NCI-H1930 (cell line): ENCODE measurements at places on chromosomes 11 and 22.

- no peak for DNase-seq
Observed at GRCh38 chr22:29787371-29787980, 20.3 kb downstream of the UQCR10 start.

DNA sequence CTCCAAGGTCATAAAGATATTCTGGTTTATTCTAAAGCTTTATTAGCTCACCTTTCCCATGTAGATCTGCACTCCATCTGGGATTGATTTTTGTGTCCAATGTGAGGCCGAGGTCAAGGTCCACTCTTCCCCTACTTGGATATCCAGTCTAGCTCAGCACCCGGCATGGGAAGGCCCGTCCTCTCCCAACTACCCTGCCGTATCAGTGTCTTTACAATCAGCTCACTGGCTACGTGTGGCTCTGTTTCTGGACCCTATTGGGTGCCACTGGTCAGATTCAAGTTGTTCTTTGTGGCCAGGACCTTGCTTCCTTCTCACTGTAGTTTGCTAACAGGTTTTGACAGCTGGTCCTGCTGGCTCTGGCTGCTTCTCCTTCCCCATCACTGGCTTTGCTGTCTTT, 30.9 kb downstream of the KCNQ1OT1 start:
- DNase-seq = no peak

DNA sequence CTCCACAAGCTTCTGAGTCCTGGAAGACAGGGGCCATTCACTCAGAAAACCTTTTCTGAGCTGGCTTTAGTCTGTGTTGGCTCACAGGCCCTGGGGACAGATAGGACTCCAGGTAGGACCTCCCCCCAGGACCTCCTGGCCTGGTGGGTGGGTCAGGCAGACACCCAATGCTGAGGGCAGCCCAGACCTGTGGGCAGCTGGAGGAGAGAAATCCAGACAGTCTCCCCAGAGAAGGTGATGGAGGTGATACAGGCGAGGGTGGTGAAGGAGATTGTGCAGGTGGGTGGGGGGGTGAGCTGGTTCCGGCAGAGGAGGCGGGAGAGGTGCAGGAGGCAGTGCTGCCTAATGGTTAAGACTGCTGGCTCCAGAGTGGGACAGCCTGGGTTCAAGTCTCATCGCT, 15.6 kb downstream of the LRRC32 start:
- no peak for DNase-seq

GRCh38 chr22:46442217-46442853, 95.1 kb downstream of the CELSR1 start:
- DNase-seq = no peak

GRCh38 chr11:7537265-7537664, 23.5 kb downstream of the PPFIBP2 start:
- DNase-seq = no peak

- DNase-seq = no peak
Observed at GRCh38 chr11:24781288-24781687, 284.4 kb downstream of the LUZP2 start.

- DNase-seq = no peak
Observed at GRCh38 chr11:64102005-64102738, 63.7 kb downstream of the MACROD1 start.

DNA sequence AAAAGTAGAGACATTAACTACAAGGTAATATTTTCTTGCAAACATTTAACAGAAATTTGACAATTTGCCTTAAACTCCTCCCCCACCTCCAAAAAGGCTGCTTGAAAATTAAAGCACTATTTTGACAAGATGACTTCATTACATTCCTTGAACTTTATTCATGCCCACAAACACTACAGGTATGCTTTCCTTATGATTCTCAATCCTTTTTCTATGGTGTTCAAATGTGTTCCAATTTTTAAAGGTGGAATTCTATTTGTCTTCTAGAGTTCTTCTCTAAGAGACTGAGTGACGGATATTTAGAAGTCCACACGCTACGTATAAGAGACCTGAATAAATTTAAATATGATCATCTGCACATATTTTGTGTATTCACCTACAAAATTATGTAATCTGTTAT, 69.4 kb downstream of the MRTFA start:
- DNase-seq = no peak

GRCh38 chr11:1450949-1451710, 35.4 kb downstream of the MOB2 start:
- no peak for DNase-seq

- DNase-seq = no peak
Observed at GRCh38 chr22:38925571-38926041, 31.8 kb upstream of the APOBEC3A start.

DNA sequence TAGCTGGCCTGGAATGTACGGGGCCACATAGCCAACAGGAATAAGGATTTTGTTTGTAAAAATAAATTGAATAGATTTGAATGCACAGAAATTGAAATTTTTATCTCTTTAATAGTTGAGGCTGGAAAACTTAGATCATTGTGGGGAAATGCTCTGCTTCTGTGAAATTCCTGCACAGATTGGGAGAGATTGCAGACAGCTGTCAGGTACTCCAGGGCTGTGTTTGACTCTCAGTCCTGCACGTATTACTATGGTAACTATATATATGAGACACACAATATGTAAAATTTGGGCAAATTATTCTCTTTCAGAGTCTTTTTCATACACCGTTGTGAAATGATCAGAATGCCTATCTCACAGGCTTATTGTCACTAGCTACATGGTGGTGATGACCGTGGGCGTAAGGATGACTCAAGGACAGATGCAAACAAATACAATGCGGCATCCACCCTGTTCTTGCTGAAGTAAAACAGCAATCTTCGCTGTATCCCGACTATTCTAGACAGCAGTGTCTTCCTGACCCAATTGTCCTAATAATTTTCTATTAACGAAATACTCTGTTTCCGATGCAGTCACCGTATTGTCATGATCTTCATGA, 79.4 kb downstream of the ZC3H12C start:
- no peak for DNase-seq

GRCh38 chr11:33635161-33635560, 65.5 kb downstream of the C11orf91 start:
- DNase-seq = no peak

DNA sequence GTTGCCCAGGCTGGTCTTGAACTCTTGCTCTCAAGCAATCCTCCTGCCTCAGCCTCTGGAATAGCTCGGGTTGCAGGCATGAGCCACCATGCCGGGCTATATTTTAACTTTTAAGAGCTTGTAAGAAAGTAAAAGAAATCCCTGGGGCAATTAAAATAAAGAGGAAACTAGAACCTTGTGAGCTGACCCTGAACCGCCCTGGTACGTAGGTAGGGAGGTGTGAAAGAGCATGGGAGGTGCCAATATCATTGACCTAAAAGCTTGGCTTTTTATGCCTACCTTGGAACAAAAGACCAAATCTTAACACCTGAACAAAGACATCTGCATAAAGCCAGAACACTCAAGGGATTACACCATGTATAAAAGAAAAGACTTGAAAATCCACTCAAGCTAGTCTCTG, 595.1 kb downstream of the SOX6 start:
- DNase-seq = no peak
